ENCODE measurements at places on chromosomes 12 and 14.

DNA sequence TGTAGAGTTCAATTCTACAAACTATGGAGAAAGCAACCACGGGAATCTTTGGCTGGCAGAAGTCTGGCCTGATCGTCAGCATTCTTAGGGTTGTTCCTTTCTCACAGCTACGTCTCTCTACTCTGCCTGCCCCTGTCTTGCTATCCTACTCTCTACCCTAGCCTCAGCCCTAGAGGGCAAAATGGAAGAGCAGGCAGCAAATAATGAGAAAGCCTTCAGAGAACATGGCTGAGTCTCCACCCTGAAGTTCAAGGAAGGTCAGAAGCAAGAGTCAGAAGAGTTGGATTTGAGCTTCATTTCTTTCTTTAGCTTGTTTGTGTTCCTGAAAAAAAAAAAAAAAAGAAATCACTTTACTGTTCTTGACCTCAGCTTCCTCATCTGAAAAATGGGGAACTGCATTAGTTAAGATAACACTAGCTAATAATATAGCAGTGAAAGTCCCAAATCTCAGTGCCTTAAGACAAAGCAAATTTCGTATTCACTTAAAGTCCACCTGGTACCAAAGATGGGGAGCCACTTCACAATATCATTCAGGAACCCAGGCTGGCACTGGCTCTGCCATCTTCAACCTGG lies 50.2 kb upstream of the CCND2 start:
- DNase-seq = no peak

- DNase-seq = peak; percentile 51
Measured at GRCh38 chr12:121769831-121770301, 23.6 kb downstream of the RHOF start.

GRCh38 chr12:71838676-71839075 lies 883 bp upstream of the TBC1D15 start:
- DNase-seq = no peak

- peak; percentile 82 for DNase-seq
Measured at GRCh38 chr12:7935590-7936581, at the start of gene SLC2A3. TSS of gene SLC2A3 (minus strand) at chr12:7936187. CDS start at chr12:7936034, 153 bp downstream.

GRCh38 chr14:105876829-105877228 lies 350.4 kb downstream of the TMEM121 start:
- DNase-seq = no peak

DNA sequence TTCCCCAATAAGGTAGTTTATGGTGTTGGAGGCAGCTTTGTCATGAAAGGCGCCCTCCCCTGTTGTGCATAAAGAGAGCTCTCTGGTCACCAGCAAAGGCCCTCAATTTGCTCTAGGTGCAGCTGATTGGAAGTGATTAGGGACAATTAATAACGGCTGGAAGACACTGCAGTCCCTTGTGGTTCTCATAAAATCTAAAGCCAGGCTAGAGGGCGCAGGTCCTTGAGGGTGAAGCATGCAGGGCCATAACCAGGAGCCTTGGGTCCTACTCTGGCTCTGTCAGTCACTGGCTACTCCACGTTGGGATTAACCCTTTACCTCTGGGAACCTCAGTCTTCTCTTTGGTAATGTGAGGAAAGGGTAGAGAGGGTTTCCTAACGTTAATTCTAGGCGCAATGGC lies 1.9 kb downstream of the DAAM1 start:
- DNase-seq = peak; percentile 21

GRCh38 chr14:24417832-24418491 lies 11.5 kb downstream of the CBLN3 start:
- DNase-seq = no peak

DNA sequence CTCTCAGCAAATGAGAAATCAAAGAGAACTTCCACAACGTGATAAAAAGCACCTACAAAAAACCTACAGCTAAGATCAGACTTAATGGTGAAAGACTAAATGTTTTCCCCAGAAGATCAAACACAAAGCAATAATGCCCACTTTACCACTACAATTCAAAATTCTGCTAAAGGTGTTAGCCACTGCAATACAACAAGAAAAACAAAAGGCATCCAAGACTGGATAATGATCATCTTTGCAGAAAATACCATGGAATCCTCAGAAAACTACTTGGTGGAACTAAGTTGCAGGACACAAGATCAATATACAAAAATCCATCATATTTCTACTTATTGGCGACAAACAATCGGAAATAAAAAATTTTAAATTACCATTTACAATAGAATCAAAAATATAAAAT lies 6.5 kb downstream of the DDX24 start:
- no peak for DNase-seq

DNA sequence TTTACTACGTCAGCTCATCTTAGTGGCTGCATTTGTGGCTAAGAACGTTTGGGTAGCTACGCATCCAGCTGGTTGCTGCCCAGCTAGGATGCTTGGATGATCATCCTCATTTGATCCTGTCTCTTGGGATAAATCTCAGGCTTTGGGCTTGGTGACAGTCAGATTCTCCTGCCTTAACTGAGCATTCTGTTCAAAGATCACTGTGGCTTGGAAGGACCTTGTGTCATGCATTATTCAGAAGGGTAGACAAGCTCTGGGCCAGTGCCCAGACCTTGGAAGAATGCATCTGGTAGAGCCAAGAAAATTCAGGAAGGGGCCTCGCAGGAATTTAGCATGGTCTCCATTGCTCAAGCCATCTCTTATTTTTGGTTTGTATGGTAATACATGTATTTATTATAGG lies 188.4 kb downstream of the NRXN3 start:
- DNase-seq = no peak

- DNase-seq = no peak
Measured at GRCh38 chr14:99230208-99231151, 41.5 kb downstream of the BCL11B start.

DNA sequence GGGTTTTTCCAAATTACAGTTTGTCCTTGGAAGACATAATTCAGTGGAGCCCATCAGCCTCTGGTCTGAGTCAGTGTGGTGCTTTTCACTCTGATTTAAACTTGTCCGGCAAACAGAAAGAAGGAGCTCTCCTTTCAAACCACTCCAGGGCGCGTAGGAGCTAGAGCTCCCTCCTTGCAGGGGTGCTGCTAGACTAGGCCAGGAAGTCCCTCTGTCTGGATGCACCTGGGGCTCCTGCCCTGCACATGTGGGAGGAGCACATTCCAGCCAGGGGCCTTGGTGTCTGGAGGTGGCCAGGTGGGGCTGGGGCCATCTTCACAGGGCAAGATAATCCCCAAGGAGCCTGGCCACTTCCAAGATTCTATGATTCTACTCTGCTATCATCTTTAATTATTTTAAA lies 3.1 kb downstream of the SERPINA3 start:
- DNase-seq = no peak

DNA sequence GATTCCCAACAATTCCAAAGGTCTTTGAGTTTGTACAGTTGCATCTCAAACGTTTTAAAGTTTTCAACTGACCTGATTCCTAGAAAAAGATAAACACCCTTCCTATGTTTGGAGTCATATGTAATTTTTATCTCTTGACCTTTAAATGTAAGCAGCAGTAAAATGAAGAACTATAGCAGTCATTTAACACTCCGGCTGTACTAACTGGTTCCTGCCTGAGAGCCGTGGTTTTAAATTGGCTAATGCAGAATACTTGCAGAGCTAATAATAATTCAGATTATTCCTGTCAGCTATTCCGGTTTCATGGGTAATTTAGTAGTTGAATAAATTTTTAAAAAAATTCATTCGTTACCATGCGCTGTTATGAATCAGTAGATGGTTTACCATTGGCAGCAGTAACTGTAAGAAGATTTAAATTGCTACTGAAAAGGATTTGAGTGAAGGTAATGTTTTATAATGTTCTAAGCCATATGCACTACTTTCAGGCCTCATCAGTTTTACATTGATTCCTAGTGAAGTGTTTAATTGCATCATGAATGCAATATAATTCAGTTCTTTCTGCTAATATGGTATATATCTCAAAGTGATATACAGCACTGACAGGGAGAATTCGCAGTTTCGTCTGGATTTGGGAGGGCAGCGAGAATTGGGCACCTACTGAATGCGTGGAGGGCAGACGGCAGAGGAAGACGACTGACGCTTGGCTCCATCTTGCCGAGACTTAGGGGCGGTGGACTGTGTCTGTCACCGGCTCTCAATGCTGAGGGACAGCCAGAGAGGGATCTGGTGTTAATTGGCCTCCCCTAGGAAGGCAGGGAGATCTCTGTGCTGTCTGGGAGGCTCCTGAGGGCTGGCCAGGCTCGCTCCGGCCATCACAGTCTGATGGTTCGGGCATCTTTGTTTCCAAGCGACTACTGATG lies 217.7 kb downstream of the PHETA1 start:
- peak; percentile 18 for DNase-seq

DNA sequence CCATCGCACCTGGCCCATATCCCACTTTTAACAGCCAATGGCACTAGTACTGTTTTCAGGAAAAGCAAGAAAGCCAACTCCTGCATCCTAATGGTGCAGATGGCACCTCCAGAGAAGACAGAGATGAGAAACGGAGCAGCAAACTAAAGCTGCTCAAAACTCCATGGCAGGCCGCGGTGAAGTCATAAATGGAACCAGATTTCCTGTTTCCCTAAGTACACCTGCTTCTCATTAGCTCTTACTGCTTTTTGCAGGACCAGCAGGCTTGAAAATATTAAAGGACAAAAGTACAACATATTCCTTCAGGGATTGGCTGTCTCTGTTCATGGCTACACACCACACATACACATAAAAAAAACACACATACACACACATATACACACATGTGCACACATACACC lies 36.7 kb upstream of the LGALS3 start:
- DNase-seq = no peak

- no peak for DNase-seq
Measured at GRCh38 chr14:20971705-20972021, 16.4 kb downstream of the RNASE2 start.

DNA sequence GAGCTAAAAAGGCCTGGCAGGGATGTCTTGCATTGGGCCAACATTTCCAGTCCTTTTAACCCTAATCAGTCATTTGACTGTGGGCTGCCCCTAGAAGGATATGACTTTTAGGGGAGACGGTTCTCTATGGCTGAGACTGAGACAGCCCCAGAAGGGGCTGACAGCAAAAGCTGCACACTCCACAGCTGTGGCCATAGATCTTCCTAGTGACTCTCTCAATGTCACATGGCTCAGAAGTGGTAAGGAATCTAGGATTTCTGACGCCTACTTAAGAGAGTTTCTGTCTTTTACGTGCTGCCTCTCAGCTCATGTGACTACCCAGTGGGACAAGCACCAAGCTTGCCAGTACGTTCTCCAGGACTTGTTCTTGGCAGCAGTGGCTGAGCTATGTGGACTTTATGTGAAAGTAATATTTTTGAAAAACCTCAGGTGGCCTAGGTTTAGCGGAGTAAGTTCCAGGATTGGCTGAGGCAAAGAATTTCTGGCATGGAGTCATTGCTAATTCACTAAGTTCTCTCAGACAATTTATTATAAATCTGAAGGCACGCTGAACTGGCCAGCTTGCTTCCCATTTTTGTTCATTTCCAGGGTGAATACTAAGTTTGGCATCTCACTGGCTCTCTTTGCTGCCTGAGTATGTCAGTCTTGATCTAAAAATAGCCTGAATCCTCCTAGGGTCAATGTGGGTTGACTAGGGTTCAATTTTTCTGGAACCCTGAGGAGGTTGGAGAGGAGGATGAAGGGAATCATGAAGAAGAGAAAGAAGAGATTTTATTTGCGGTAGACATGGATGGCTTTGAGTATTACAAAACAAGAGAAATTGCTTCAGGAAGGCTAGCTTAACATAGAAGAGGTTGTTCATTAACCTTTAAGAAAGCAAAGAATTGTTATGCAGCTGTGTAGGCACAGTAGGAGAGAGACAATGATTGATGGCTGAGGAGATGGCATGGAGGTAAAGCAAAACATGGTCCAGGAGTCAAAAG lies 271.8 kb downstream of the AEBP2 start:
- DNase-seq = no peak
